ENCODE measurements at places on chromosomes 11 and 22.

DNA sequence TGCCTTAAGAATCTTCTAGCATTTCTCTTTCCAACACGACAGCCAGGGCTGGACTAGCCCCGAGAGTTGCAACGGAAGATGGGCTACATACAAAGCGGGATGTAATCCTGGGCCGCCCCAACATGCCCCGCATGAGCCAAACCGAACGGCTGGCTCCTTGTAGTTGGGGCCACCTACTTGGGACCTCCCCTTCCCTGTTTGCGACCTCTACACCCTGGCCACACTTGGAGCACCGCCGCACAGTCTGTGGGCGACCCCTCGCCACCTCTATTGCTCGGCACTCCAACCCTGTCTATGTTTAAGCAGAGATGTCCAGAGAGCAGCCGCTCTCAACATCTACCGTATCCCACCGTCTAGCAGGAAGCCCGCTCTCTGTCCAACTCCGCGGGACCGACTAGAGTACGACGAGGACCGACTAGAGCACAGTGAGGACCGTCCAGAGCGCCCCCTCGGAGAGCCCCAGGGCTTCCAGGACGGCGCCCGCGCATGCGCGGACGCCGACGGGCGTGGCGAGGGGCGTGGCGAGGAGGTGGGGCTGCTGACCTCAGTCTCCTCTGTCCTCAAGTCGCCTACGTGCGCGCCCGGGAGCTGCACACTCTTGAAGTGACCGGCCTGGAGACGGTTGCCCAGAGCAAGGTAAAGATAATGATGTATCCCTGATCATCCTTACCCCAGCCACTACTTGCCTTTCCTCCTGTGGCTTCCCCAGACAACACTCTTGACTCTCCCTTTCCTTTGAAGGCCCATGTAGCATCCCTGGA lies 32.3 kb downstream of the NEAT1 start:
- DNase-seq = peak; percentile 75

- DNase-seq = no peak
Measured at GRCh38 chr11:129453293-129453721, 77.7 kb downstream of the BARX2 start.

- no peak for DNase-seq
Measured at GRCh38 chr11:13114566-13115379, 105.7 kb downstream of the RASSF10 start.

DNA sequence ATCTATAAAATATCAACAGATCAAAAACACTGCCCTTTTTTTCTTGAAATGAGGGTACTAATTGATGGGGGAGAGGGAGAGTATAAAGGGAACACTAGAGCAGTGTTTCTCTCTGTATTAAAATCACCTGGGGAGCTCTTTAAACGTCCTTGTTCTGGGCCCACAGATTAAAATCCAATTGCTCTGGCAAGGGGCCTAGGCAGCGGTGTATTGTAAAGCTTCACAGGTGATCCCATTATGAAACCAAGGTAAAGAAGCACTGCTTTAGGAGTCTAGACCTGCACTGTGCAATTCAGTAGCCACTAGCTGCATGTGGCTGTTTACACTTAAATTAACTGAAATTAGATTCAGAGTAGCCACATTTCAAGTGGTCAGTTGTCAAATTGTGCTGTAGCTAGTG lies 3.0 kb downstream of the AQP11 start:
- DNase-seq = no peak

- no peak for DNase-seq
Measured at GRCh38 chr11:29231991-29232390, 784.8 kb downstream of the KCNA4 start.

GRCh38 chr22:19605508-19606331 lies 81.5 kb upstream of the CLDN5 start:
- no peak for DNase-seq

DNA sequence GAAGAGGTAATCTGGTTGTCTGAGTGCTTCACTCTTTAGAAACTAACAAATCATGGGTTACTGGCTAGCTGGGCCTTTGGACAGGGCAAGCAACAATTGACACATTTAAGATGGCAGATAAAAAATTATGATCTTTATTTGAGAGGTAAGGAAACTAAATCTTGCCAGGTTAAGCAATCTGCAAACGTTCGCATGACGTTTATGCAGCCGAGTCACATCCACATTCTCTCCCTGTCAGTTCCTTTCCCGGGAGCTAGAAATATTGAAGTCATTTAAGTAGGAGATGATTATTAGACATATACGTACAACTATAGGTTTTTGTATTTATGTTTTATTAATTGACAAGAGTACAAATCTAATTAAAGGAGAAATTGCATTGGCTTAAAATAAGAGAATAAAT lies 57.4 kb upstream of the RCN1 start:
- DNase-seq = no peak

DNA sequence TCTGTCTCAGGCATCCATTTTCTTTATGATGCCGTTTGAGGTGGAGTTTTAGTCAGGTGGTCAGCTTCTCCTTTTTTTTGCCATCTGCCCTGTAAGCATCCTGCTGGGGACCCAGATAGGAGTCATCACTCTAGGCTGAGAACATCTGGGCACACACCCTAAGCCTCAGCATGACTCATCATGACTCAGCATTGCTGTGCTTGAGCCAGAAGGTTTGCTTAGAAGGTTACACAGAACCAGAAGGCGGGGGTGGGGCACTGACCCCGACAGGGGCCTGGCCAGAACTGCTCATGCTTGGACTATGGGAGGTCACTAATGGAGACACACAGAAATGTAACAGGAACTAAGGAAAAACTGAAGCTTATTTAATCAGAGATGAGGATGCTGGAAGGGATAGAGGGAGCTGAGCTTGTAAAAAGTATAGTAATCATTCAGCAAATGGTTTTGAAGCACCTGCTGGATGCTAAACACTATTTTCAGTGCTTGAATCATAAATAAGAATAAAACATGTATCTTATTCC lies 10.9 kb upstream of the HBE1 start:
- no peak for DNase-seq

- DNase-seq = no peak
Measured at GRCh38 chr11:78906566-78906965, 331.9 kb upstream of the NARS2 start.

DNA sequence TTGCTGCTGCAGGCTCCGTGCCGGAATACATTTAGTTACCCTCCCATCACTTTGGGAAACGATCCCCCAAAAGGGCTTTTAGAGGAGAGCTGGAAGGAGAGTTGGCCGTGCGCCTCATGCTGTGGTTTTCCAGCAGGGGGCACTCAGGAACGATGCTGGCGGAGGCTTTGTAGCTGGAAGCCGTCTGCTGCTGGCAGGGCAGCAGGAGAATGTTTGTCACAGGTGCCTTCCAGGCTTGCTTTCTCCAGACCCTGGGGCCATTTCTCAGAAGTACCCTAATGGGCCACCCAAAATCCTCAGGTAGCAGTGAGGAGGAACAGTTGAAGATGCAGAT lies 30.0 kb upstream of the CABP7 start:
- DNase-seq = no peak

GRCh38 chr22:40509401-40510134 lies 127.0 kb downstream of the MRTFA start:
- DNase-seq = no peak

DNA sequence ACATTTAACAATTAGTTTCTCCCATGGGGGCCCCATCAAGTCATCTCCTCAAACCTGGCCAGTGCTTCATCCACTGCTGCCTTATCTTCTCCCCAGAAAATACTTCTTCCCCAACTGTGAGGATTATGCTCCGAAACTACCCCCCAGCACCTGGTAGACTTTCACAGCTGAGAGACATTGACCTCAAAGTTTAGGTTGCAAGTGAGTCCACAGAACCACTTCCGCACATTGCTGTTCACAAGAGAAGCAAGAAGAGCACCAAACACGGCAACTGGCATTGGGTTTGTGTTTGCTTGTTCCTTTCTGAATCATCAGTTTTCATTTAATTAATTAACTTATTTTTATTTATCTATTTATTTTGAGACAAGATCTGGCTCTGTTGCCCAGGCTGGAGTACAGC lies 6.1 kb downstream of the MCHR1 start:
- peak; percentile 15 for DNase-seq

DNA sequence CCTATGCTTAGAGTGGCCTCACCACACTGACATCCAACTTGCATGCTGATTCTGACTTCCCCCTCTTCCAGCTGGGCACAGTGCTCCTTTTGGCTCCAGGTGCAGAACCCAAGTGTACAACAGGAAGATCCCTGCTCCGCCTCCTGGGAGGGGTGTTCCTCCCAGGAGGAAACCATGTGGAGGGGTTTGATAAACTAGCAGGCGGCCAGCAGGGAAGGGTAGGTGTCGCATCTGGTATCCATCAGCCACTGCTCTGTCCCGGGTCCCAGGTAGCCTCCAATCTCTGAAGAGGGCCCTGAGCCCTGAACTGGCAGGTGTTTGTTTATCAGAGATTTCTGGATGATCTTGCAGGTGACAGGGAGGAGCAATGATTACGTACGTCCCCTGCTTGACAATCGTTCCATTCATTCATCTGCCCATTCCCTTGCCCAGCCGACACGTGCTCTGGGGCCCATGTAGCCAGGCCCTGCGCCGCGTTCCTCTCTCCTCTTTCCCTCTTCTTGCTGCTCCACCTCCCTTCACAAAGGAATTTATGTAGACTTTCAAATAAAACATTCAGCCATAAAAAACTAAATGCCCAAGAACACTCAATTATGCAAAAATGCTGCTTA lies 41.2 kb upstream of the MICAL2 start:
- no peak for DNase-seq

DNA sequence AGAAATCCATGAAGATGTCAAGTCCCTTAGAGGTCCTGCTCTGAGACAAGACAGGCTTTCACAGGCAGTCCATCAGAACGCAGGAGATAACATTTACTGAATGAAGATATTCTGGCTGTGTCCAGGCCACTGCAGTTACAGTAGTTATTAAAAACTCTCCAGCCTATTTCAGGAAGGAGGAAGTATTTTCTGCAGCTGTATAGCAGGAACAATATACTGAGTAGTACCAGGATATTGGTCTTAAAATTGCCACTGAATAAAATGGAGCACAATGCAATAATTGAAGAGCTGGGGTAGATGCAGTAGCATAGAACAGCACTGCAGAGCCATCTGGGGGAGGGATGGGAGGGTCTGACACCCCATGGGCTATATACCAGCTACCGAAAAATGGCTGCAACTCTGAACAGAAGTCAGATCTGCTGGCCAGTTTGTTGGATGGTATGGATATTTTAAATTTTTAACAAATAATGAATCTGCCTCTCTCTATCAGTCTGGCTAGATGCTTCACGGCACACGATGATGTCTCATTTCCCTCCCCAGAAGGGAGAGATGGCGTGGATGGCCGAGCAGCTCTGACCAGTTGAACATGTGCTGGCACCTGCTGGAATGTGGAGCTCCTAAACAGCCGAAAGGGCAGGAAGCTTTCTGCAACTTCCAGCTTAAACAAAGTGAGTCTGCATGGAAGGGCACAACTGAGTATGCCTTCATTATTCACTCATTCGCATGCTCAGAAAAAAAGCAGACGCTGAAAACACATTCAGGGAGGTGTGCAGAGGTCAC lies 342.1 kb upstream of the SYN3 start:
- DNase-seq = no peak

- no peak for DNase-seq
Measured at GRCh38 chr11:36363361-36364268, 67.5 kb downstream of the PRR5L start.

GRCh38 chr22:17797721-17798559 lies 23.7 kb upstream of the BID start:
- DNase-seq = no peak

DNA sequence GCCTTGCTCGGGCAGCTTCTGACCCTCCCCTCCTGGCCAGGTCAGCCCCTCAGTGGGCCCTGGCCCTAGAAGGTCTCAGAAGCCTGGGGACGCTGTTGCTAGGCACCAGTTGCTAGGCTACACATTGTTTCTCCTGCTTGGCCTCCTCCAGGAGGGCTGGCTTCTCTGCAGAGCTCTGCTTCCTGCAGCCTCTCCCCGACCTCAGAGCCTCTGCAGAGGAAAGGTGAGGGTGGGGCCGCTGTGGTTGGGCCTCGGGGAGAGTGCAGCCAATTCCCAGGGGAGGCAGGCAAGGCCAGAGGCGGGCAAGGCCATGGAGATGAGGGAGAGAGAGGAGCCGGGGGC lies 27.6 kb upstream of the LRRC10B start:
- no peak for DNase-seq

GRCh38 chr11:63839508-63840355 lies 822 bp downstream of the MARK2 start:
- DNase-seq = no peak

DNA sequence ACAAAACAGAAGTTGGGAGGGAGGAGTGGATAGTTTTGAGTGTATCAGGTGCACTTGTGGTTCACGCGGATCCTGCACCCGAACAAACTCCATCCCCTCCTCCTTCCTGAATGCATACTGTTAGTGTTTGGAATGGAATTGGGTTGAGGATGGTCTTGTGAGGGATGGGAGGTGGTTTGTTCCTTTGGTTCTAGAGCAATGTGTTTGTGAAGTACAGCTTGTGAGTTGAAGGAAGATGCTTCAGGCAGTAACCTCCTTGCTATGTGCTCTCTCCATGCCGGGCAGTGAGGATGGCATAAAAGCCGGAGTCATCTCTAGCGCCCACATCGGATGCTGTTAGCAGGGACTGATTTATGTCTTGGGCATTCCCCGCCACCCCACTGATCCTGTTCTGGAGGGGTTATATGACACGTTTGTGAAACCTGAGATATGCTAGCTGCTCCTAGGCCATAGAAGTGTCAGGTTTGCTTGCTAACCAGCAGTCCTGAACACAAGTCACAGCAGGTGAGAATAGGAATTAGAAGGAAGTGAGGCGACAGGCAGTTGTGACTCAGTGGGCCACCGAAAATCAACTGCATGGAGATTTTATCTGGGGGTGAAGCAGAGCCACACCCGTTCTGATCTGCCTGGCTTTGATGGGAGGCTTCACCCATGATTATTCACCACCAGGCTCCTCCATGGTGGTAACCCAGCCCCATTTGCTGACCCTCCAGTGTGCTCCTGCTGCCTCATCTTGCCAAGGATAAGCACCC lies 2.2 kb downstream of the BCR start:
- DNase-seq = peak; percentile 43

- no peak for DNase-seq
Measured at GRCh38 chr11:9662273-9662672, 1.6 kb upstream of the SWAP70 start.

GRCh38 chr22:19275104-19275503 lies 16.4 kb downstream of the CLTCL1 start:
- DNase-seq = no peak

GRCh38 chr11:70402685-70403084 lies 4.4 kb downstream of the CTTN start:
- DNase-seq = no peak
